ENCODE measurements at places on chromosomes 13 and 19.

DNA sequence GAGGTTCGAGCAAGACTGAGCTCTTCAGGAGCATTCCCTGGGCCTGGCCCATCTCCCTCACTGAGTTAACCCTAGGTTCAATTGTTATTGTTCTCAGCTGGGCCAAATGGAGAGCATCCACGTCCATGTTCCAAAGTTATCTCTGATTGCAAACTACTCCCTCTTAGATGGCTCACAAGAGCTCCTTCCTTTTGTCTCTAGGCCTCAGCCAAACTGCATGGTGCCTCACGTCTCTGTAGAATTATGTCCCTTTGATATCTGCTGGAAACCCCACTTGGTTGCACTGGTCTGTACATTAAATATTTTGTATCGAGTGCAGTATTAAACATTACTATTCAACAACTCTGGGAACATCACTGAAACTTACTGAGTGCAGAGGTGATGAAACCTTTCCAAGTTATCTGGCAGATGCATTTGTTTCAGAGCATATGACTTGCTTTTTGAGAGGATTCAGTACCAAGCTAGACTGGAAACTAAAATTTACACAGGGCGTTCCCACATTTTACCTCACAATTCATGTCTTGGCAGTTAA, 38.1 kb downstream of the DOCK9 start:
- no peak for DNase-seq

DNA sequence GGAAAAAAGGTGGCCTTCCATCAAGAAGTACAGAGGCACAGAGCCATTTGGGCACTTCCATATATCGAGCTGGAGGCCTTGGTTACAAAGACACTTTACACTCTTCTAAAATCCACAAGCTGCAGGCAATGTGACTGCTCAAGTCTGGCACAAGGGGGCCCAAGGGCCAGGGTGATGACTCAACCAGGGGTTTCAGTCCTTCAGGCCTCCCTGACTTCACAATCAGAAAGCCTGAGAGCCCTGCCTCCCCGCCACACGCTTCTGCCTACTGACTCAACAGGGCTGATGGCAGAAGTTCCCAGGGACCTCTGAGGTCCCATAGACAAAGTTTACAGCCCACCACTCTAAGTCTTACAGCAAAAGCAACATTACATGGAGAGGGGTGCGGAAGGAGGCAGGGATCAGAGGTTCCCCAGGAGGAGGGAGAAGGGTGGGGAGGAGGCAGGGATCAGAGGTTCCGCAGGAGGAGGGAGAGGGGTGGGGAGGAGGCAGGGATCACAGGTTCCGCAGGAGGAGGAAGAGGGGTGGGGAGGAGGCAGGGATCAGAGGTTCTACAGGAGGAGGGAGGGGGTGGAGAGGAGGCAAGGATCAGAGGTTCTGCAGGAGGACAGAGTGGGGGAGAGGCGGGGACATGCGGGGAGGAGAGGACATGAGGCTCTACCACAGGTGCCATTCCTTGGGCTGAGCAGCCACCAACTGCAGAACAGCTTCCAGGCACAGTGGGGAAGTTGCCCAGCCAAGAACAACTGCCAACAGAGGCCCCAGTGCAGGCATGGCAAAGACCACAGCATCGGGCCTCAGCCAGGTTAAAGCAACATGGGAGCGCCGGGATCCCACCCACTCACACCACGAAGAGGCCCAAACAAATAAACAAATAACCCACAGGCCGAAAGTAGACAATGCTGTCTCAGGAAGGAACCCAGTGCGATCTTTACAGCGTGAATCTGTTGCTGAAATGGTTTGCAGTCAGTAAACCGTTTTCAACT, 52.0 kb downstream of the SLC7A1 start:
- peak; percentile 45 for DNase-seq

- DNase-seq: peak; percentile 53
These were observed 4.5 kb upstream of the IL12RB1 start for GRCh38 chr19:18091217-18091608.

DNA sequence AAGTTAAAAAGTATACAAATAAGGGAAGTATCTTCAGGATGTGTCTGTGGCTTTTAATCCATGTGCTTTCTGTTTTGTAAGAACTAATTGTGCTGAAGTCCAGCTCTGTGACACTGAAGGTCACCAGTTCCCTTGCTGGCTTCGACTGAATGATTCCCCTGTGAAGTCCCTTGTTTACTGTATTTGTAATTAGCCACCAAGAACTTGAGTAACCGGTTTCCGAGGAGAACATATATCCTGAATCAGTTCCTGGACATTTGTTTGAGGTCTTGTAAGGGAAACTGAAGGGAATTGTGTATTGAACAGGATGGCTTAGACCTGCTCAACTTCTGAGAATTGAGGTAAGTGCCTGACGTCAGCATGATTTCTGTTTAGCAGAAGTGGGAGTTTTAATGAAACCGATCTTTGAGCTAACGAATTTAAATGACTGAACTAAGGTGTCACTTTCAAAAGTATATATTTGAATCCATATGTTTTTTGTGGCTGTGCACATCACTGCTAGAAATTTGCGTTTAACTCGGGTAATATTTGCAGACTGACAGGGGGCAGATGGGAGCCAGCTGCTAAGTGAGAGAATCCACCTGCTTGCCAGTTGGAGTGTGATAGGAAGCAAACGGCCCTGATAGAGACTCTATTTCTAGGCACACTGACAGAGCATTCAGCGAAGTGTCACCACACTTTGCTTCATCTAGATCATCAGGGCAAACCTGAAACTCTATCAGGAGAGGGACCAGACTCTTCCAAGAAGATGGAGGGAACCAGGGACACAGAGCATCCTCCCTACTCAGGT, 530.0 kb downstream of the RFC3 start:
- no peak for DNase-seq

GRCh38 chr19:40155749-40156265, 35.4 kb upstream of the MAP3K10 start:
- no peak for DNase-seq

- no peak for DNase-seq
These were observed 57.8 kb downstream of the COG3 start for GRCh38 chr13:45522571-45522970.

- DNase-seq: no peak
These were observed 33.1 kb upstream of the CYP2S1 start for GRCh38 chr19:41159881-41160280.

GRCh38 chr19:6412447-6413091, 12.0 kb downstream of the KHSRP start:
- DNase-seq: no peak

GRCh38 chr13:28046981-28047380, 53.4 kb downstream of the FLT3 start:
- DNase-seq: no peak

- DNase-seq: no peak
These were observed 418.8 kb downstream of the GPC5 start for GRCh38 chr13:91817250-91817649.

GRCh38 chr19:6682607-6683128, 12.7 kb upstream of the TNFSF14 start:
- no peak for DNase-seq

DNA sequence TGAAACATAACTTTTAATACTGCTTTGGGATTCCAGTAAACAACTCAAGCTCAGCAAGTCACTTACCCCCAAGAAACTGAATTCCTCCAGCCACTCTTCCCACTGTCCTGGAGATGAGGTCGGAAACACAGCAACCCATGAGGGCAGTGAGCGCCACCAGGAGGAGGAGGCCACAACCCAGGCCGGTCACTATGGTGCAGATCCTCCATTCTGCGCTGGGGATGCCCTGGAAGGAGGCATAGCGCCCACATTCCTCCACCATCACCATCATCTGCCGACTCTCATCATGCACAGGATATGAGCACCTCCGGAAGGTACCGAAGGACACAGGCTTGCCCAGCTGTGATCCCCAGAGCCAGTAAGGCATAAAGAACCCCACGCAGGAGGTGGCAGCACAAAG, 2.2 kb downstream of the LHFPL6 start:
- no peak for DNase-seq

GRCh38 chr13:105139380-105140285, 1395.8 kb downstream of the EFNB2 start:
- DNase-seq: peak; percentile 20

DNA sequence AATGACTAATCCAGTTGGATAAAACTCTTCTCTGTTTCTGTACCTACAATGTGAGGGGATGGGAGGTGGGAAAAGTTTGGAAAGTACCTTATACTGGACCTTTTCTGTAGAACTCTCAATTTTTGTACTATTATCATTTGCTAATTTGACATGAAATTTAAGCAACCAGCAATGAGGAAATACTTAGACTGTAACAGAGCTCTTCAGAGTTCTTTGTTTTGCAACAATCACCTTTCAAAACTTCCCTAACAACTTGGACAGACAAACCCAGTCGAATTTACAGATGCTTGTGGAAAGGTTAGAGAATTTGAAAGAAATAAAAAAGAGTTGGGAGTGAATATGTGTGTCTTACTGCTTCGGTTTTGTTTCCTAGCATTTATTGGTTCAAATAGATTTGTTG, 16.8 kb downstream of the KBTBD7 start:
- DNase-seq: no peak

DNA sequence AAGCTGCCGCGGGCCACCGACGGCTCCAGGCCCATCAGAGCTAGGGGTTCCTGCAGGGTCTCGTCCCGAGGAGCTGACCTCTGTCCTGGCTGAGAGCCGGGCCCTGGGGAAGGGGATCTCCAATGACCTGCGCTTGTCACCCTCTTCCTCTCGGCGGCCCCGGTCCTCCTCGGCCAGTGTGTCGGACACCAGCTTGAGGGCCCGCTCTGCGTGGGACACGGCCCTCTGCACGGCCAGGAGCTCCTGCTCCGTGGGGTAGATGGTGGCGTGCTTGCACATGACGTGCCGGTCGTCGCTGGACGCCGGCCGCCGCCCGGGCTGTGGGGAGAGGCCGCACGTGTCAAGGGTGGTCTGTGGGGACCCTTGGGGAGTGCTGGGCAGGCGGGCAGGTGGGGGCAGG, 32.7 kb upstream of the MATK start:
- no peak for DNase-seq

GRCh38 chr19:22526661-22527272, 104.6 kb upstream of the ZNF98 start:
- no peak for DNase-seq

DNA sequence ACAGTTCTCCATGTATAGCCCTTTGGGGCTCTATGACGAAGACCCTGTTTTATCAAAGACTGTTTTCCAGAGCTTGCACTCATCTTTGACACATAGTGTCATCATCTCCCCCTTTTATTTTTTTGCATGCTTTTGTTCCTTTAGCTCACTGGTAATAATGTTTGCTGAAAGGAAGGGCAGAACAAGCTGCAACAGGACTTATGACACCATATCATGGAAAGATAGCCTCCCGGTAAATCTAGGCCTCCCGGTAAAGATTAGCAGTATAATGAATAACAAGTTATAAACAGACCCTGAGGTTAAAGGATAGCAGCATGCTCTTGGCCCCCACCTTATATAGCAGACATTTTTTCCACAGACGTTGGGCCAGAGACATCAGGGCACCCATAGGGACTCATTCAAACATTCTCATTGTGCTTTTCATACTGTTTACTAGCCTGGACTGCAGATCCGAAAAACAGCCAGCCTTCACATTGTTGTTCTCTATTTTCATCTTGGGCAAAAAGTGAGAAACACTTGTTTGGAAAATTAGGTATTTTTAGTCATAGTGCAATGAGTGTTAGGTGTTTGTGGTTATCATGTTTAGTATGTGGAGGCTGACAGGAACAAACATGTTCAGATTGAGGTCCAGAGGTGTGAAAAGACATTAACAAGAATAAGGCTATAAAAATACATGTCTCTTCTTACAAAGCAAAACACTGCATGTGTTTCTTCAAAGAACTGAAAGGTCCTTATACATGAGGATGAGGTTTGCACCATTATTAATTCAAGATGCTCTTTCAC, 136.9 kb upstream of the SPRY2 start:
- DNase-seq: no peak

- DNase-seq: no peak
These were observed 581 bp downstream of the CALR start for GRCh38 chr19:12938779-12939601.

GRCh38 chr13:69604698-69605097, 502.9 kb upstream of the ATXN8OS start:
- no peak for DNase-seq

- no peak for DNase-seq
These were observed 939.0 kb upstream of the SLITRK1 start for GRCh38 chr13:84821261-84821660.

GRCh38 chr19:51480590-51480989, 2.3 kb downstream of the CEACAM18 start:
- DNase-seq: no peak

DNA sequence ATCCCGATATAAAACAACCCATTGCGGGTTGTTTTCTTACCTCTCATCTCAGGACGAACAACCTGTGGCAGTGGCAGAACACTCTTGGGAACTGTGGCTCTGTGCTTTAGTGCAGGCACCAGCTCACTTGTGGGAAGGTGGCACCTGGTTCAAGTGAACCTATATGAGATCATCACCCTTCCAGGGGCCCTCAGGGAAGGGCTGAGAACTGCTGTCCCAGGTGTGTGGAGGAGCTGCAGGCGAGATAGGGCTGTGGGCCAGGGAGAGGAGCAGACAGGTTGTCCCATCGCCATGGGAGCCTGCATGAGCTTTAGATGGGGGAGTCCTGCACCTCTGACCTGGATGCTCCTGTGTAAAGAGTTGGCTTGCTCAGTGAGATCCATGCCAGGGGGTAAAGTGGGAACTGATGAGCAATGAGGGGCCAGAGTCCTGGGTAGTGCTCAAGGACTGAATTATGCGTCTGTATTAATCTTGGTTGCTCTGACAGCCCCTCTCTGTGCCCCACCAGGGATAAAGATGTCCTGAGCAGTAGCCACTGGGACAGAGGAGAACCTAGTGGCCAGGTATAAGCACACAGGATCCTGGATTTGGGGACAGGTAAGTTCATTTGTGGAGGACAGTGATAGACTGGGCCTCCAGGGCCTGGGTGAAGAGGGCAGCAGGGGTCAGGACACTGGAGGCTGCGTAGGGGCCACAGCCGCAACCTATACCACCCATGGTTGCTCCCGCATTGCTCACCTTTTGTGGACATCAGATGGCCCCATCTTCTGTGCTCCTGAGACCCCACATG, 8.7 kb downstream of the CEACAM4 start:
- DNase-seq: no peak

- DNase-seq: no peak
These were observed 39.2 kb downstream of the GPC6 start for GRCh38 chr13:93265800-93266199.

DNA sequence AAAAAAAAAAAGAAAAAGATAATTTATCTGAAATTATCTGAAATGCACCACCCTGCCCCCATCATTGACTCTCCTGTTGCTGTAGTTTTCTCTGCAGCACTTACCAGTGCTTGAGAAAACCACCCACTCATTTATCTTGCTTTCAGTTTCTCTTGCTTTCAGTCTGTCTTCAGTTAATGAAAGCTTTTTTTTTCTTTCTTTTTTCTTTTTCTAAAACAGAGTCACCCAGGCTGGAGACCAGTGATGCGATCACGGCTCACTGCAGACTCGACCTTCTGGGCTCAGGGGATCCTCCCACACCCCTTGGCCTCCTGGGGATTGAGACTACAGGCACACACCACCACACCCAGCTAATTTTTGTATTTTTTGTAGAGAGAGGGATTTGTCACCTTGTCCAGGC, 4.3 kb upstream of the ACP5 start:
- peak; percentile 39 for DNase-seq

DNA sequence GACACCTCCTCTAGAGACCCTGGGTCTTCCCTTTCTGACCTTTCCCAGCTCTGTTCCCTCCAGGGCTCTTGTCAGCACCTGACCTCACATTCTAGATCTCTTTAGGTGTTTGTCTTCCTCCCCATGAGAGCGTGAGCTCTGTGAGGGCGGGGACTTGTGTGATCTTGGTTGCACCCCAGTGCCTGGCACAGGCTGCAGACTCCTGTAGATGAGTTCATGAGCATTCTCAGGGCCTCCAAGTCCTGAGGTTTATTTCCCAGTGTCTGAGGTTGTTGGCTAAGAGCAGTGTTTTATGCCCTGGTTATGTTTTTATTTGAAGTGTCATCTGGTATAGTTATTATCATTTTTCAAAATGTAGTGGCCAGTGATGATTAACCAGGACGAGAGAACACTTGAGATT, 596 bp downstream of the CEACAM4 start:
- DNase-seq: no peak
